ENCODE measurements at places on chromosomes 4 and X.

- no peak for DNase-seq
Measured at GRCh38 chr4:149441338-149441737, 374.3 kb downstream of the IQCM start.

- no peak for DNase-seq
Measured at GRCh38 chr4:189046642-189047041, 894.0 kb upstream of the FRG1 start.

DNA sequence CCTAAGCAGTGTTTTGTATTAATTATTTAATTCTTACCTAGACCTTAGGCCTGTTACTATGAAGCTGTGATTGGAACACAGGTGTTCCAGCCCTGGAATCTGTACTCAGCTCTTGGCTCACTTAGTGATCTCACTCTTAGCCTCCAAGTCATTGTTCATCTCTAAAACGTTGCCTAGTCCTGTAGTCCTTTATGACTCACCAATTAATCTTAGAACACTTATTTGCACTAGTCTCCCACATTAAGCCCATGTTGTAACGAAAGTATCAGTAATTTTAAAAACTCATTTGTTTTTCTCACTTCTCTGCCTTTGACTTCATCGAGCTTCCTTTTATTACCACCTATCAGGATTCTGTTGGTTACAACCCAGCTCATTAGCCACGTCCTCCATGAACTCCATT lies 1224.7 kb upstream of the TENM3 start:
- no peak for DNase-seq

GRCh38 chrX:68941385-68941952 lies 112.6 kb downstream of the EFNB1 start:
- DNase-seq = no peak

DNA sequence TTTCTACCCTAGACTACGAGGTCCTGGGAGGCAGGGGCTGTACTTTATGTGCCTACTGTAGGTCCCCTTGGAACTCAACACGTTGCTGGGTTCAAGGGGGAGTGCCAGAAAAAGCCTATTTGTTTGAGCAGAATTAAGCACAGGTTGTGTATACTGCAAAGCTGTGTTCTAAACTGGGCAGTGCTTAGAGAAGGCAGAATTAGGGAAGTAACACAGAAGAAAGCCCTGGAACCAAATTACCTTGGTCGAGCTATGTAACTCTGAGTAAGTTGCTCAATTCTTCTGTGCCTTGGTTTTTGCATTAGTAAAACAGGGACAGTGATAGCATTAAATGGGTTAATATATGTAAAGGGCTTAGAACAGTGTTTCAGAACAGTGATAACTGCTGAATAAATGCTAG lies 245.0 kb upstream of the SFRP2 start:
- no peak for DNase-seq

DNA sequence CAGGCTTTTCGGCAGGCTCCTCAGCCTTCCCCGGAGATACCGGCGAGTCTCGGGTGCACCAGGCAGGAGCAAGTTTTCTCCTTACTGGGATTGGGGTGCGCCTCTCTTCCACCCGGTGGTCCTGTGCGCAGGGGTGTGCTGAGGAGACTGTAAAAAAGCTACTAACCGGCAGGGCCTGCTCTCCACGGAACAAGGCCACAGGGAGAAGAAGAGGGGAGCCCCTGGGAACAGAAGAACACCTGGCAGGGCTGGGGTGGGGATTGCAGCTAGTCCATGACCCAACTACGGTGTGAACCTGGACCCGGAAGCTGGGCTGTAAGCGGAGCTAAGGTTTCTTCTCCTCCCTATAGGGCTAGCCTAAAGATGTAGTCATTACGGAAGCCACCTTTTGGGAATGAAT lies 17.7 kb upstream of the ZIC3 start:
- no peak for DNase-seq

DNA sequence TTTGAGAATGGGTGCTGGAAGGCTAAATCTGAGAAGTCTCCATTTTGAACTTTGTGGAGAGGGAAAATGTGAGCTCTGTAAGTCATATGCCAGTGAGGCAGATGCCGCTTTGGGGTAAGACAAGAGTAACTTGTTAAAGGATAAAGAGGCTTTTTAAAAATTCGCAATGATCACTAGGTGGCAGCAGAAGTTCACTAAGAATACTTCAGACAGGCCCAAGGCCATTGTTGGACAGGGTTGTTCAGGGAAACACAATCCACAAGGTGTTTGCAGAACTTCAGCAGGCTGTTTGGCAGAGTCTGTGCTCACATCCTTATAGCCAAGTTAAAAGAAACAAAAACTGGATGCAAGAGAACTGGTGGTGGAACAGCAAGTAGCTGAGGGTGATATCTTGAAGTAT lies 13.7 kb upstream of the PIGA start:
- no peak for DNase-seq

DNA sequence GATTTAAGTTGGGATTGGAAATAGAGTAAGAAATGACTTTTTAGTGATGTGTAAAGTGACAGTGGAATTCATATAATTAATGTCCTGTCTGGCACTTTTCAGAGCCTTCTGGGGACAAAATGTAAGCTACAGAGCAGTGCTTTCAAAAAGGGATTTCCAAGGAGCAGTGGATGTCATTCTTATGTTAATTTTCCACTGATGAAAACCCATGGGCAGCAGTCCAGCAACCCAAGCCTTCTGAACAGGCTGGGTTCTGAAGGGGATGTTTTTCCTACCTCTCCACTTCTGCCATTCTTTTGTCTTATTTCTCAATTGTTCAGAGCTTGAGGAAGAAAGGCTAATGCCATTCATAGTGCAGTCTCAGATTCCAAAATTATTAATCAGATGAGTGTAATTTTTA lies 717.6 kb upstream of the HS3ST1 start:
- DNase-seq = no peak

DNA sequence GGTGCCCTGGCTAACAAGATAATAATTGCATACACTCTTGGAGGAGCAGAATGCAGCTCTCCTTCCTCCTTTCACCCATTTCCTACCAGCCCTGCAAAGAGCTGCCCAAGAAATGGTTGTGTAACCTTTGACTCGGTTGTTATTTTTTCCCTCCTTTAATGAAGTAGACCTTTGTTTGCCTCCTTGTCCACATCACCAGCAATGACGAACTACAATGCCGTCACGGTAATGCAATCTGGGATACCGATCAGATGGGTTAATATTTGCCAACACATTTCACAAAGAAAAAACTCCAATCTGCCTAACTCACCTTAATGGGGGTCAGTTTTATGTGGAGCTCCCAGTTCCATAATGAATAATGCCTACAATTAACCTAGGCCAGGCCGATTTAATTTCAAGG lies 32.0 kb downstream of the GPRIN3 start:
- DNase-seq = no peak

GRCh38 chr4:112386071-112386470 lies 88.9 kb downstream of the ALPK1 start:
- no peak for DNase-seq

DNA sequence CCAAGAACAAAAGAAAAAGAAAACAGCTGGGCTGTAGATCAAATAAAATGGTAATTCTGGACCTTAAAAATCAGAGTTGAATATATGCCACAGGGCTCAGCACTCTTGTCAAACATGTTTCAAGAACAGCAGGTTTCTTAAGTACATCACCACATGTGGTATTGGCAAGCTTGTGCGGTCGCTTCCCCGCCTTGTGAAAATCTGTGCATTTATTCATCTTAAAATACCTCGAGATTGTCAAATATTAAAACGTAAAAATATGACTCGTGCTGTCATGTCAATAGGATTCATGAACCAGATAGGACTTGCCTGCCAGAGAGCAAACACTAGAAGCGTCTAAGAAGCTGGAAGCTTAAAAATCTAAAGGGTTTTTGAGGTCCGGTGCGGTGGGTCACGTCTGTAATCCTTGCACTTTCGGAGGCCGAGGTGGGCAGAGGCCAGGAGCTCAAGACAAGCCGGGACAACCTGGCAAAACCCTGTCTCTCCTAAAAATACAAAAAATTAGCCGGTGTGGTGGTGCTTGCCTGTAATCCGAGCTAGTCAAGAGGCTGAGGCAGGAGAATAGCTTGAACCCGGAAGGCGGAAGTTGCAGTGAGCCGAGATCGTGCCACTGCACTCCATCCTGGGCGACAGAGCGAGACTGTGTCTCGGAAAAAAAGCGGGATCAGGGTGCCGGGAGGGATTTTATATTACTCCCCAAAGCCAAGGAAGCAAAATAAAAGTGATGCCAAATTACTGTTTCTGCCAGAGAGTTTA lies 40.2 kb upstream of the TMEM154 start:
- no peak for DNase-seq

- no peak for DNase-seq
Measured at GRCh38 chrX:37083880-37084279, 75.7 kb downstream of the FAM47C start.

DNA sequence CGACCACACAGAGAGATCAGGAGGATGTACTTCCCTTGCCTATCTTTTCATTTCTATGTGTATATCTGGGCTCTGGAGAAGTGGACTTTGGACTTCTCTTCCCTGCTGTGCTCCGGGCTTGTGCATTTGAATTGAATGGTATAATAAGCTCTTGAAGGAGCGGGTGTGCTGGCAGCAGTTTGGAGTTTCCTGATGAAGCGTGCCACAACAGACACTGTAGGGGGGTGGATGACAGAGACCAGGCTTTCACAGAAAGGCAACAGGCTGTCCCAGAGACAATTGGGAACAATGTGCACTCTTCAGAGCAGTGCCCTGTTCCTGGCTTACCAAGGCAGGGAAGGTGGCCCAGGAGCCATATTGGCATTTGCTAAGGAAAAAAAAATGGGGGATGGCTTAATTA lies 170.1 kb downstream of the FRMPD4 start:
- no peak for DNase-seq

- no peak for DNase-seq
Measured at GRCh38 chr4:89416960-89417359, 109.4 kb upstream of the GPRIN3 start.

DNA sequence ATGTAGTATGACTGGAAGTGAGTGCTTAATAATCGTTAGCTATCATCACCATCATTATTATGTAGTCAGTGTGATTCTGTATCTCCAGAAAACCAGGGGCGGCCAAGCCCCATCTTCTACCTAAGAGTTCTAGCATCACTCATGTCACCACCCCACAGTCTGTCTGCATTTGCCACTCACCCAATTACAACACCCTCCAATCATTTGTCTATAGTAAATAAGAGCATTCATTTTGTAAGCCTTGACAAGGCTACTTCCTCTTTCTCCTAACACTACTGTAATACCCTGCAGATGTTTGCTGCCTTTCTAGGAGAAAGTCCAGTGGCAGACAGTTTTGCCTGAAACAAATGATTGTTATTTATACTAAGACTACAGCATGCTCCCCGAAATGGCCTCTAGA lies 15.8 kb upstream of the IL21 start:
- no peak for DNase-seq

DNA sequence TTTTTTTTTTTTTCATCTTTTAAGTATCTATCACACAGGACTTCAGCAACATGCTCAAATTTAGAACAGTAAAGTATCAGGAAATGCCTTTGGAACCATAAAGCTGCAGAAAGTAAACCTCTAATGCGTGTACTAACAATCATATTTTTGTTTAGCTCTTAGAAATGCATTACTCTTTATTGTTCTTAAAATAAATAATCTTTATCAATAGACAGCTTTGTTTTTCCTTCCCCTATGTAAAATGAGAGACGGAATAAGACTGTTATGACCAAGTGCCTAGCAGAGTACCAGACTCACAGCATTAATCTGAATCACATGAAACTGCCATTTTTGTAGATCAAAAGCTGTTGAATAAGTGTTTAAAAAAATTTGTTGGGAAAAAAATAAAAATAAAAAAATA lies 50.5 kb upstream of the COL25A1 start:
- DNase-seq = no peak

DNA sequence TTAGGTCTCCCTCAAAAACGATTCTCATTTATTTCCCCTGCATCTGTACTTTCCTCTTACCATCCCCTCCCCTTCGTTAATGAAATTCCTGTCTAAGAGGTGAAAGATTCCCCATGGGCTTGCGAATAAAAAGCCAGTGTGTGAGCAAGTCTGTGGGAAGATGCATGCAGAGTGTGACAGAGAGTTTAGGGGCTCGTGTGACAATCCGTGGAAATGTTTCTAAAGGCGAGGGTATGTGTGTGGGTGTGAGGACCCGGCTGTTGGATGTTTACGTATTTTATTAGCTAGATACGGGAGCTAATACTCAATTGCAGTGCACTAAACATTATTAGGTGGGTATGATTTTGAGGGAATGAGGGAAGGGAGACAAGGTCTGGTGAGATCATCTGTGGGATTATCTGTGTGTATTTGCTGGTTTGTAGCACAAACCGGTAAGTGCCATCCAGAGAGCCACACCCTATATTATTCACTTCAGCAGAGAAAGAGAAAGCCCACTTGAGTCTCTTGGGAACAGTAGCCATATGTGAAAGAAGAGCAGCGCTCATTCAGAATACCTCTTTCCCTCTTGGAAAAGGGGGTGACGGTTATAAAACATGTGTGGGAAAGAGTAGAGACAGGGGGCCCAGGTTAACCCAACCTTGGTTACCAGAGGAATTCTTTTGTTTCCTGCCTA lies 893 bp upstream of the HOPX start:
- no peak for DNase-seq

DNA sequence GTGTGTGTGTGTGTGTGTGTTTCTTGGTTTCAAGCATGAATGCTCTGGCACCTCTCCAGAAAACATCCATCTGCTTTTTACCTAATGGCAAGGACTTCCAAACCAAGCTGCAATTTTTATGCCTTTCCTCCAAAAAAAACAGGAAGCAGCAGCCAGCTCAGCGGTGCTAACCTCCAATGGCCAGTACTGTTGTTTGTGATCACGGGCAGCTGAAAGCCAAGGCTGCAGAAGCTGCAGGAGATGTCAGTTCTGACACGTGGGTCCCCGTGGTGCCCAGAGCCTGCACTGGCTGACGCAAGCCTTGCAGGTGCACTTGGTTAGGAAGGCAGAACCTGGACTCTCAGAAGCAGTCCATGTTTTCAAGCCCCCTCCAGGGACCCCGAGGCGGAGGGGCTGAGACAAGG lies 313.6 kb upstream of the DDX53 start:
- DNase-seq = no peak

- DNase-seq = no peak
Measured at GRCh38 chrX:45697591-45697990, 496.9 kb upstream of the DIPK2B start.

DNA sequence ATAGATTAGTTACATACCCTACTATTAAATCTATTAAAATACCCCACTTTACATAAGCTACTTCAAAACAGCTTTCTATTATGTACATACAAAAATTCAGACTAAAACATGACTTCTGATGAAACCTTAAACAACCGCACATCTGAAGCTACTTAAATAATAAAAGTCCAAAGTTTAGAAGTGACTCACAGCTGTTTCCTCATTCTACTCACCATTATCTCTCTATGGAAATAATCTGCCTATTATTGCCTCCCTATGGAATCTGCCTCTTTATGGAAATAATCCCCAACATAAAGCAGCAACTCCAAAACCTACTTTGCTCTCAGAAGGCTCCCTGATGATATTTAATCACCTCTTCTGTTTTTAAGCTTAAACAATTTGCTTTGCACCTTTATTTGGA lies 15.7 kb upstream of the BANK1 start:
- DNase-seq = no peak

DNA sequence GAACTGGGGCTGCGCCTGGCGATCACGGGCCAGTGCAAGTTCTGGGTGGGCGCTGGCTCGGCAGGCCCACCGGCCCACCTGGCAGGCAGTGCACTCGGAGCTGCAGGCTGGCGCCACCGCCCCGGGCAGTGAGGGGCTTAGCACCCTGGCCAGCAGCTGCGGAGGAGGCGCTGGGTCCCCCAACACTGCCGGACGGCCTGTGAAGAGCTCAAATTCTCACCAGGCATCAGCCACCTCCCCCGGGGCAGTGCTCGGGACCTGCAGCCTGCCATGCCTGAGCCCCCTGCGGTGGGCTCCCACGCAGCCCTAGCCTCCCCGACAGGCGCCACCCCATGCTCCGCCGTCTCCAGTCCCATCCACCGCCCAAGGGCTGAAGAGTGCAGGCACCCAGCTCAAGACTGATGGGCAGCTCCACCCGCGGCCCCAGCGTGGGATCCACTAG lies 7.1 kb upstream of the ZNF330 start:
- no peak for DNase-seq
